ENCODE measurements at places on chromosomes 16 and 17. TPM values are rescaled to one million over a fixed set of nuclear protein-coding genes. Genes with fewer than 3 reads are reported as not detected.

SAMD14 gene
- 2.8 TPM for total RNA-seq

KREMEN2 gene
- total RNA-seq = 4.1 TPM

CLDN9 gene
- not detected for total RNA-seq

DRC7 gene
- not detected for total RNA-seq

SEZ6L2 gene
- total RNA-seq = 22.6 TPM

WFIKKN1 gene
- total RNA-seq = 0.04 TPM

JPH3 gene
- total RNA-seq = not detected

ABCA8 gene
- total RNA-seq = 5.8 TPM

CPNE7 gene
- total RNA-seq = 8.8 TPM

PDPR gene
- 24.7 TPM for total RNA-seq

ZDHHC1 gene
- not detected for total RNA-seq

EME1 gene
- total RNA-seq = 31.6 TPM

SRR gene
- 5.7 TPM for total RNA-seq
